BJ (cell line): ENCODE measurements at places on chromosomes 11 and 22. TPM values are rescaled to one million over a fixed set of nuclear protein-coding genes. Genes with fewer than 3 reads are reported as not detected.

- no peak for DNase-seq
Observed at GRCh38 chr11:112584672-112585071, 324.0 kb upstream of the PLET1 start.

DNA sequence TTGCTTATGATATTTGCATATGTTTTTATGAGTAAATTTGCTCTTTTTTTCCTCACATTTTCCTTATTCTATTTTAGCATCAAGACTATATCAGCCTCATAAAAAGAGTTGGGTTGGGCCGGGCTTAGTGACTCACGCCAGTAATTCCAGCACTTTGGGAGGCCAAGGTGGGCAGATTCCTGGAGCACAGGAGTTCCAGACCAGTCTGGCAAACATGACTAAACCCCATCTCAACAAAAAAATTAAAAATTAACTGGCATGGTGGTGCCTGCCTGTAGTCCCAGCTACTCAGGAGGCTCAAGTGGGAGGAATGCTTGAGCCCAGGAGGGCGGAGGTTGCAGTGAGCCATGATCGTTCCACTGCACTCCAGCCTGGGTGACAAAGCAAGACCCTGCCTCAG, 148.8 kb upstream of the ANO5 start:
- DNase-seq: no peak

- no peak for DNase-seq
Observed at GRCh38 chr11:29243616-29244015, 773.2 kb downstream of the KCNA4 start.

DNA sequence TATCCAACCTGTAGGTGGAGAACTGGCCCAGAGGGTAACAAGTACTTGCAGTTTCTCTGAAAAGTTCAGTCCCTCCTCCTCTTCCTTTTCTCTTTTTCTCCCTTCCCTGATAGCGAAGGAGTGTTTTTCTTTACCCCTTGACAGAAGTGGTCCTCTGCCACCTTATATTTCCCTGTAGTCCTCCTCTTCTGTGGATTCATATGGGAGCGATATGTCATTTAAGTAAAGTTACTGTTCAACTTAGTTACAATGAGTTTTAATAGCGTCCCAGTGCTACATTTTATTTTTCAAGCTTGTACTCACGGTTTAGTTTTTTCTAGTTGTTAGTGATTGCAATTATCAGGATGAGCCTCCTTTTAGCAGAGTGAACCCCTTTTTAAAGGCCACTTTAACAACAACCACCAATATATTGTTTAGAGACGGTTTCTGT, 1.4 kb downstream of the PCF11 start:
- no peak for DNase-seq

- DNase-seq: no peak
Observed at GRCh38 chr11:65398362-65398910, 12.0 kb downstream of the FRMD8 start.

GRCh38 chr22:33112580-33112979, 54.4 kb upstream of the SYN3 start:
- DNase-seq: no peak

The B4GAT1 gene
- 12.7 and 16.8 TPM in 2 replicates for polyA plus RNA-seq

The GGTLC2 gene
- not detected in 2 replicates for polyA plus RNA-seq
